ENCODE measurements at places on chromosomes 7 and 10.

- no peak for DNase-seq
These were observed 93.6 kb upstream of the CHST15 start for GRCh38 chr10:124186956-124187355.

- DNase-seq = no peak
These were observed 15.3 kb downstream of the HNRNPA2B1 start for GRCh38 chr7:26185131-26185843.

DNA sequence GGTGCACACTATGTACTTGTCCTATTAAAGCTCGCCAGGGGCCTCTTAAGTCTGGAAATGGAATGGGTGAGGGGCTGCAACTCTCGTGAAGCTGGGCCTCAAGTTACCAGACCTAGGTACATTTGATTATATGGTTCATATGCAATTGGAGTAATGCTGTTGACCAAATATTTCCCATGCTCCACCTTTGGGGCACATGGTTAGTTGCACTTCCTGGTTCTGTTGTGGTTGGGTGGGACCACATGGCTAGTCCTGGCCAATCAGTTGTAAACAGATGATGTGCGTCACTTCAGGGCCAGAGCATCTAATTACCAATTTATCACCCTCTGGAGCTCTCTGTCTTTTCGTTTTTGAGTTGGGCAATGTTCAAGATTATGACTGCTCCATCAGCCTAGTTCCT is 39.5 kb upstream of the OPN4 start:
- no peak for DNase-seq

- no peak for DNase-seq
These were observed 38.4 kb upstream of the NPFFR1 start for GRCh38 chr10:70321897-70322890.

DNA sequence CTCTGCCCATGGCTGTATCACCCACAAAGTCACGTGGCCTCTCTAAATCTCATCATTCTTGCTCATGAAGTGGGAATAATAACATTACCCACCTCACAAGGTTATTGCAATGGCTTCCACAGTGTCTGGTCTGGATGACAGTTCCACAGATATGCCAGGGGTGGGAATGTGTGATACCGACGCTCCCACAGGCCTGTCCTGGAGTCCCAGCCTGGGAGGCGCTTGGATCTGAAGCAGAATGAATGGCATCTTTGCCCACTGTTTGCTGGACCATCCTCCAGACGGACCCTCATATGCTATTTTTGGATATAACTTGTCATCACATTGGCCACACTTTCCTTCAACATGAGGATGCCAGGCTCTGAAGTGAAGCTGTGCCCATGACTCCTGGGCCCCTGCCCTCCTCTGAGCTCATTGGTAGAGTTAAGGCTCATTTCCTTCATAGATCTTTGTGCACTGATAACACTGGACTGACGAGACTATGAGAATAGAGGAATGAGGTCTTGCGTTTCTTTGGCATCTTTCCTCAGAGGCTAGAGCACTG is 279.8 kb upstream of the ZNF32 start:
- no peak for DNase-seq

DNA sequence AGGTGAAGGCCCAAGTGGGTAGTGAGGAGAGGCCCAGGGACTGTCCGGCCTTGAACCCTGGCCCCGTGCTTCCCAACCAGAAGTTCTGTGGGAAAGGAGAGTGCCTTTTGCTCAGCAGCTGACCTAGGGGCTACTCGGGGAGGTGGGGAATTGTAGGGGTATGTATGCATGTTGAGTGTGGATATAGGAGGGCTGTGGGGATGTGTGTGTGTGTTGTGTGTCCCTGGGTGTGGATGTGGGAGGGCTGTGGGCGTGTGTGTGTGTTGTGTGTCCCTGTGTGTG is 12.2 kb downstream of the EPHB6 start:
- DNase-seq = no peak

DNA sequence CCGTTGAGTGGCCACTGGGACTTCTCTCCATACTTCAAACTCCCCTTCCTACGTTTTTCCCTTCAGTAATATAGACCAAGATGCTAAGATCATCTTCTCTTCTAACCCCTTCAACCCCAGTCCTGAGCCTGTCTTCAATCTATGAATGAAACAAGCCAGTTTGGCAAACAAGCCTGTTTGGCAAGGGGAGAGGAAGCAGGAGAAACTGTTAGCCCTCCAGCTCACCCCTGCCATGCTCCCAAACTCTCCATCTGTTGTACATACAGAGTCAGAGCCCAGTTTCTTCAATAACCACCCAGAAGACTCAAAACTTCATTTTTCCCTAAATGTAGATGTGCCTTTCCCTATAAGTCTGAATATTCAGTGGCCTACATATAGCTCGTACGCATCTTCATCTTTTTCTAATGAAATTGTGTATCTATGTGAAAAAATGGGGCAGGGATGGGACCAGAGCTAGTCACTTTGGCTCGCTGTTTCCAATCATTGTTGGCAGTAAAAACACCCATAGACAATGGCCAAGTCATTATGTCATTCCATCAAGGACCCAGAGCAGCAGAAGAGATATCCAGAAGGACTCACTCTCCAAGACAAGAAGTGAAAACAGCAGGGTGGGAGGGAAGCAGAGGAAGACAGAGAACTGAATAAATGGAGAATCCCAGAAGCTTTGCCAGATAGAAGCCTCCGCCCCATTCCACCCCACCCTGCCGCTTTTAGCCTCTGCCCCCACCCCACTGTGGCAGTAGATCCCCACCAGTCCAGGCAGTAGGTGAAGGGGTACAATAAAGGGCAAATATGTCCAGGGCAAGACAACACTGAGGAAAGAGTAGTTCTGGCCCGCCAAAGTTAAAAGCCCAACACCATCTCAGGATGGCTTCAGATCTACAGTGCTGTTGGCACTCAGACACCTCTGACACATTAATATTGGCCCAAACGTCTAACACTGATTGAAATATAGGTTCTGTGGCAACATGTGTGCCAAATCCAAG is 87.3 kb downstream of the DOCK4 start:
- no peak for DNase-seq

- DNase-seq = peak; percentile 37
These were observed 164.9 kb upstream of the RNF32 start for GRCh38 chr7:156475666-156476065.

- no peak for DNase-seq
These were observed 114.6 kb downstream of the PDE1C start for GRCh38 chr7:31955641-31956040.

GRCh38 chr7:113722006-113722405 is 196.8 kb downstream of the PPP1R3A start:
- DNase-seq = no peak

GRCh38 chr7:101782896-101783295 is 34.5 kb upstream of the CUX1 start:
- no peak for DNase-seq

DNA sequence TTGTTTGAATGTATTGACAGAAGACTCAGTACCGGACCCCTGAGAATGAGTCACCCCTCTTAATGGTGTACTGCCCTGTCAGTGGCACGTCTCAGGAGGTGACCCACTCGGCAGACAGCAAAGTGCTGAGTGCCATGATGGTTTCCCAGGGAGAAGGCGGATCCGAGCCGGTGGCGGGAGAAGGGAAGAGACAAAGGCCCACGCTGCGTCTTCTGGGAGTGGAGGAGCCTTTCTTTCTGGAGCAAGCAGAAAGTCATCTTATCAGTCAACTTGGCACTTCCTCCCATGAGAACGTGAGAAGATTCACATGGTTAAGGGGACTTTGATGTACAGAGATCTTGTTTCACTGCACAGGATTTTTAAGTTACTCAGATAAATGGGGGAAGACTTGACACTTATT is 14.6 kb upstream of the PPP2R2D start:
- DNase-seq = no peak

DNA sequence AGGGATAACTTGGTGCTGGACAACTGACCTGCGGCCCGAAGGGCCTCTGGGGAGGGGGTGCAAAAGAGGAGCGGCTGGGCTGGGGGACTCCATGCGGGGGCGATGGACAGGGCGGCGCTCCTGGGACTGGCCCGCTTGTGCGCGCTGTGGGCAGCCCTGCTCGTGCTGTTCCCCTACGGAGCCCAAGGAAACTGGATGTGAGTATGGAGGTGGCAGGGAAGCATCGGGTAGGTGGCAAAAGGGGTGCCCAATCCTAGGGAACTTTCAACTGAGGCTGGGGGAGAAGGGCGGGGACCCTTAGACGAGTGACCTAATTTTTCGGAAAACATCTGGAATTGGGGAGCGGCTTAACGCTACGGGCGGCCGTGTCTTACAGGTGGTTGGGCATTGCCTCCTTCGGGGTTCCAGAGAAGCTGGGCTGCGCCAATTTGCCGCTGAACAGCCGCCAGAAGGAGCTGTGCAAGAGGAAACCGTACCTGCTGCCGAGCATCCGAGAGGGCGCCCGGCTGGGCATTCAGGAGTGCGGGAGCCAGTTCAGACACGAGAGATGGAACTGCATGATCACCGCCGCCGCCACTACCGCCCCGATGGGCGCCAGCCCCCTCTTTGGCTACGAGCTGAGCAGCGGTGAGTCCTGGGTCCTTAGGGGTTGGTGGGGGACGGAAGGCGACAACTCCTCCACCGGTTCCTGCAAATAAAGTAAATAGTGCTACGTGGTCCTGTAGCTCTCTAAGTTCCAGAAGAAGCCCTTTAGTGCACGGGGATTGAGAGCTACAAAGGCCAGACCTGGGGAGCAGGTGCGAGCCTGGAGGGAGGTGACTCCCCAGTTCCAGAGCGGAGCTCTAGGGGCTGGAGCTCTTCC is 622 bp downstream of the WNT16 start:
- DNase-seq = peak; percentile 40

DNA sequence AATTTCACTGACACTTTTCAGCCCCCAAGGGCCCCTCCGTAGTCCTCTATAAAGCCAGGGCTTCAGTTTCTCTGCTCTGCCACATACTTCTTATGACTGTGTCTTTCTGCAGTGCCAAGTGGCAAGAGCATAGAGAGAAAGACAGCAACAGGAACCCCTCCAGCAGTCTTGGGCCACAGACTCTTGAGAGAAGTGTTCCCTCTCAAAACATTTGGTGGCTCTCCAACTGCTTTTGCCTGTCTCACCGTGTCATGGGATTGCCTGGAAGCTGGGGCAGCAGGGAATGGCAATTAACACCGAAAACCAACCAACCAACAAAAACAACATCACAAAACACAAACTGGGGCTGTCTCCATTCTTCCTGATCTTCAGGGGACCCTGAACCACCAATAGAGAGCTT is 73.8 kb upstream of the ELN start:
- no peak for DNase-seq

GRCh38 chr10:115606086-115606485 is 512.9 kb downstream of the ATRNL1 start:
- DNase-seq = no peak

DNA sequence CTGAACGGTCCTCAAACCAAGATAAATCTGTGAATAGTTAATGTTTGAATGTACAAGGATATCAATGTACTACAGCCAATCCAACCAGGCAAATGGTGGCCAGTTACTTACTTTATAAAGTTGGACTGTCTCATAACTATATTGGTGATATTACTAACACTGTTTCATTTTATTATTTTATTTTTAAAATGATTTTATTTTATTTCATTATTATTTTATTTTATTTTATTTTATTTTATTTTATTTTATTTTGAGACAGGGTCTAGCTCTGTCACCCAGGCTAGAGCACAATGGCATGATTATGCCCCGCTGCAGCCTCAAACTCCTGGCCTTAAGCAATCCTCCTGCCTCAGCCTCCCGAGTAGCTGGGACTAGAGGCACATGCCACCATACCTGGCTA is 6.8 kb downstream of the IL15RA start:
- no peak for DNase-seq

- no peak for DNase-seq
These were observed 683 bp downstream of the CDC123 start for GRCh38 chr10:12196531-12197211.

DNA sequence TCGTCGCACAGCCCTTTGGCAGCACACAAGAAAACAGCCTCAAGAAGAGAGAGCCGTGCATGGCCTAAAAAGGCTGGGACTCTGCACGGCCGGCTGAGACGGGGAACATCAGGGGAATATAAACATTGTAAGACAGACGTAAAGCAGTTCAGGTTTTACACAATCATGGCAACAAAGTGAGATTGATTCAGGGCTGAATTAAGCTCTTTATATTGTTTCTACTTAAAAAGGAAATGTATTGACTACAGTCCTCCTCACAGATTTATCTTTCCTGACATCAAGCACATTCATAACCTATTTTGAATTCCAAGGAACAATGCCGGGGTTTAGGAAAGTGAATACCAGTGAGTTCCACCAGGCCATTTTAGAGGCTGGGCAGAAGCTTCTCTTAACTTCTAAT is 25.2 kb downstream of the SORBS1 start:
- no peak for DNase-seq

GRCh38 chr7:108613147-108613948 is 43.7 kb downstream of the DNAJB9 start:
- peak; percentile 35 for DNase-seq
